ENCODE measurements at places on chromosomes 5 and 9.

DNA sequence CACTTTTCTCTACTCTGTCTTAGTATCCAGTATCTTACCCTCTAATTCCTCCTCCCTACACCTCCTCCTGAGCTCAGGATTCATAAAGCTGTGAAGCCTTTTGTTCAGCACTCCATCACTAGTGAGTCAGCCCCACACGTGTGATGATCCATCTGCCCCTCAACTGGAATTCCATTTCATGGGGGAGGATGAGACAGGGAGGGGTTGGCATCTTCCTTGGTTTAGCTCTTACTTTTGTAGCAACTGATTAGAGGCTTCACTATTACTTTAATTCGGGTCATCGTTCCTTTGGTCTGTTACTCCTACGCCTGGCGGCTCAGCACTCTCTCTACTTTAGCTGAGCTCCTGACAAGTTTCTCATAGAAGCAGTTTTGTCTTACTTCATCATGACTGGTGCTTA lies 11.8 kb downstream of the BTNL8 start:
- peak; percentile 54 for DNase-seq

DNA sequence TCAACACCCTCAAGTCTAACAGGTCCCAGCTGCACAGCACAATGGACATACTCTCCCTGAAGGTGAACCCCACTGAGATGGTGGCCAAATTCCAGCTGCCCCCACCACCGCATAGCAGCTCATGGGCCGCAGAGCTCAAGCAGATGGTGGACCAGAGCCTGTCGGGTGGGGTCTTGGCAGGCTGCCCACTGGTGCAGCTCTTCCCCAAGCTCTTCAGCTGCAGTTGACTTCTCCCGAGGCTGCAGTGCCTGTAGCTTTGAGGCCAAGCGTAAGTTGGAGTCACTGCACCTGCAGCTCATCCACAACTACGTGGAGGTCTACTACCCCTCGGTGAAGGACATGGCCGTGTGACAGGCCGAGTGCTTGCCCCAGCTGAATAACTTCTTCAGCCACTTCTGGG lies 56.6 kb upstream of the SPTLC1 start:
- DNase-seq = no peak

DNA sequence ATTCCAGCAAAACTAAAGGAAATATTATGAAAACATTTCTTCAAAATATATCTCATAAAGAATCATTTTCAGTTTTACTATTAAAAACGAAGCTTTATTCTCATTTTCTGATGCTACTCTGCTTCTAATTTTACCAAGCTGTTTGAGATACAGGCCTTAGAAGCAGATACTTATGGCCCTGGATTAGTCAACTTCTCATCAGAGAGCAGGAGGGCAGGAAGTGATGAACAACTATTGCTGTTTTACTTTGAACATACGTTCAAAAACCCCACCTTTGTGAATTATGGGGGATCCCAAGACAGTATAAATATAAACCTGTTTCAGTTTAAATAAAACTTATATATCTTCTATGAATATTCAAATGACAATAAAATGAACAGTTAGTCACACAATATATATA lies 16.0 kb downstream of the MPDZ start:
- no peak for DNase-seq

GRCh38 chr9:13548535-13548934 lies 269.0 kb upstream of the MPDZ start:
- no peak for DNase-seq

DNA sequence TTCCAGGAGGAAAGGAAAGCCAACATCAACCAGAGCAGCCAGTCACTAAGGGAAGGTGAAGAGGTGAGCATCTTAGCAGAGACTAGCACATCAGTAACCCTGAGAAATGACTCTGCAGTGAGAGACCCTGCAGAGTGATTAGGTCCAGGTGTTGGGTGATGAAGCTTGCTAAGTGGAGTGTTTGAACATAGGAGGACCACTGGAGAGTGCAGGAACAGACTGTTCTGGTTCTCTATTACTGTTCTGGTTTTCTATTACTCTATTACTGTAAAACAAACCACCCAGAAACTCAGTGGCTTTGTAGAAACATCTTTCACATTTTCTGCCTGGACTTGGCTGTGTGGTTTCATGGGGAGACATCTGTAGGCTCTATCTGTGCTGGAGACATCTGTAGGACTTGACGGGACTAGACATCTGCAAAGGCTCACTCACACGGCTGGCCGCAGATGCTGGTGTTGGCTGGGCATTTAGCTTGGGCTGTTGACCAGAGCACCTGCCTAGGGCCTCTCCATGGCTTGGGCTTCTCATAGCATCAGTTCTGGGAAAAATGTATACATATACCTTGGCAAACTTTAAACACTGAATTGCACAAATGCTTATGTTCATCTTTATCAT lies 33.4 kb upstream of the SPATA31E1 start:
- no peak for DNase-seq

All from myocyte (in vitro differentiated cells).